ENCODE measurements at places on chromosomes 6 and 20.
A peak's percentile ranks its signal among the peaks of the same experiment; 100 is the strongest.

DNA sequence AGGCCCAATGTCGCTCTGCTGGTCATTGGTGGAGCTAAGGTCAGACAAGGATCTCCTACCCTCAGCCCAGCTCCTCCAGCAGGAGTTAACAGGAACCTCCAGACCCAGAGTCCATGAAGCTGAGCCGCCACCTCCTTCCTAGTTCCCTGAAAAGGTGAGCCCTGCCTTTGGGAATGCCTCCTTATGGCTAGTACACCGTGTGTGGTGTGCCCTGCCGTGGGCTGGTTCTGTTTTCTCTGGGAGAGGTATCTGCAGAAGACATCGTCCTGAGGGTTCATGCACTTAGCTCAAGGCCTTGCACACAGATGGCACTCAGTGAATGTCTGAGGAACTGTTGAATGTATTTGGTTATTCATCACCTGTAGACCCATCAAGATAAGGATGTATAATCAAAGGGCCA is 15.3 kb downstream of the BANF2 start:
- no peak for DNase-seq

DNA sequence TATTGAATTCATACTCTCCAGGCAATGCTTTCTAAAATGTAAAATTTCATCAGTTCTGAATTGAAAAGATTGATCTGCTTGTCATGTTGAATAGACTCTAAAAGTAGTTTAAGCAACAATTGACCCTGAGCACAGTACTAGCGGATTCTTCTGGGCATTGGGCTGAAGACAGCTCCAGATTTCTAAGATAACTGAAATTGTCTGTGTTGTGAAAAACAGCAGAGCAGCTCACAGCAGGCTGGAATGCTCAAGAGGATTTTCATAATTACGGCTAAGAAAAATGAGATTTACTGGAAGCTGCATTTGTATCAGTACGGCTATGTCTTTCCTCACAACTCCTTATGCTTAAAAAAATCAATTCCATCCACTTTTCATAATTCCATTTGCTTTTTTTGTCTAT is 373.7 kb downstream of the HACE1 start:
- no peak for DNase-seq

DNA sequence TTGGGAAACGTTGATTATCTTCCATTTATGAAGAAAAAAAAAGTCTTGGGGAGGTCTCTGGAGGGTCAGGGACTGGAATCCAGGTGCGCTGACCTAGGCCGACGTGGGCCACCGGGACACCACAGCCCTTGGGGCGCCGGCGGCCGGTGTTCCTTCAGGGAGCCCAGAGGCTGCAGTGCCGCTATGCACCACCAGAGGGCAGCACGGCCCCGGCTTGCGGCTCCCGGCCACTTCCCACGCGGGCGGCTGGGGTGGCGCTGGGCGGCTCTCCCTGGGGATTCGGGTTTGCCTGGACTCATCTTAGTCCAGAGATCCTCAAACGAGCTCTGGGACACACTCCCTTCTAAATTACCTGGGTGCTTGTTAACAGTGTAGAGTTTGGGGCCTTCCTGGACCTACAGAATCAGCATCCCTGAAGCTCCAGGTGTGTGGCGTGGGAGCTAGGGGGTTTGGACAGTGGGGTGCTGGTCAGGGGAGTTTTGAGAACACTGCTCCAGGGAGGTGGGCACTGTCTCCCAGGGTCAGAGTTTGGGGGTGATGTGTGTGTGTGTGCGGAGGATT is 23.0 kb upstream of the GTSF1L start:
- peak; percentile 76 for DNase-seq

DNA sequence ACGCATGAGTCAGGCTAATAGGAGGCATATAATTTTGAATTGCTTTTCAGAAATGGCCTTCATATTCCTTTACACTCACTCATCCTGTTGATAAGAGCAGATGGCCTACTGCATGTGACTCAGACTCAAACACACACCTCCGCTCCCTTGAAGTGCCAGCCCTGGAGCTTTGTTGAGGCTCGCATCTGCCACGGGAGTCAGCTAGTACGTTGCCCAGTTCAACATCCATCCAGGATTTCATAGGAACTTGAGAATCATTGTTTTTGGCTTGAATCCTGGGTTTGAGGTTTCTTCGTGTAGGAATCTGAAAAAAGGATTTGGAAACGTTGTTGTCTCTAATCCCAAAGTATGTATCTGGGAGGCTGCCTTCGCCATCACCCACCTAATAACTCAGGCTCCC is 87.4 kb upstream of the JAG1 start:
- no peak for DNase-seq

DNA sequence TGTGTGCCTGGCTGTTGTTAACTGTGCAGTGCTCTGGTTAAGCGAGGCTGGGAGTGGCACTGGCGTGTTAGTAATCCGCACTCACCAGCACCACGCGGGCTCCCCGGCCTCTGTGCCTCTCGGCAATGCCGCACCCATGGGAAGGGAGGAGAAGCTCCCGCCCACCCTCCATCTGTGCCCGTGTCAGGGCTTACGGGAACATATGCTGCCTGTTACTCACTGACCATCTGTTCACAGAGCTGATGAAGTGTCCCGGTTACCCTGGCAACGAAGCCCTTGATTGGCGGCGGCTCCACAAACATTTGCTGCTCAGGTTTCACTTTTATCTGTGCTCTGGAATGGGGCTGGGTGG is 114.7 kb downstream of the PSMB1 start:
- DNase-seq = no peak

GRCh38 chr6:96015518-96016333 is at the start of gene FUT9:
TSS of gene FUT9 (plus strand) at chr6:96015974. CDS start at chr6:96203156, 187,182 bp downstream.
- no peak for DNase-seq

DNA sequence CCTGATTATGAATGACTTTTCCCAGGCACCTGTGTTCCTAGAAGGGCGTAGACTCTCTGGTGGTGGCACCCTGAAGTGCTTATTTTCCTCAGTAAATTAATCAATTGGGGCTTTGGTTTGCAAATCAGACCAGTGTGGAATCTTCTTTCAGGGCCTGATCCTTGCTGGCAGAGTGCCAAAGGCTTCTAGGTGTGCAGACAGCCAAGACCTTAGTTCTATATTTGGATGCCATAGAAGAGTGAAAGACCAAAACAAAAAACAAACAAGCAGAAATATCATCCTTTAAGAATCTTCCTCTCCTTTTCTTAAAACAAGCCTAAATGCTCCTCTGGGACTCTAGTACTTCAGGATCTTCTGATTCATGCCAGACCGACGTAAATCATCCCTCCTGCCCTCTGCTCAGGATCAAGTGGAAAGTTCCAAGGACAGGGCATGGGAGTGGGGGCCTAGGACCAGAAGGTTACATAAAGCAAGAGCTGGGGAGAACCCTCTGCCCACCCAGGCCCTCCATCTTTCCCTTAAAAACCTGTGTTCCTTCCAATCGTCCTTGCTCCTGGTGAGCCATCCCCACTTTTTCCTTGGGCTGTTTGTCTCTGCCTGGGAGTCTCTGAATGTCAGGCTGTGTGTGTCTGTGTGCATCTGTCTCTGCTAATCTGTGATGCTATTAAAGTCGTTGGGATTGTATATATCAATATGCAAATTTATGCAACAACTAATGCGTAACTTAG is 70.5 kb upstream of the MYLIP start:
- DNase-seq = no peak

GRCh38 chr20:48058611-48059559 is 273.6 kb upstream of the SULF2 start:
- DNase-seq = no peak

DNA sequence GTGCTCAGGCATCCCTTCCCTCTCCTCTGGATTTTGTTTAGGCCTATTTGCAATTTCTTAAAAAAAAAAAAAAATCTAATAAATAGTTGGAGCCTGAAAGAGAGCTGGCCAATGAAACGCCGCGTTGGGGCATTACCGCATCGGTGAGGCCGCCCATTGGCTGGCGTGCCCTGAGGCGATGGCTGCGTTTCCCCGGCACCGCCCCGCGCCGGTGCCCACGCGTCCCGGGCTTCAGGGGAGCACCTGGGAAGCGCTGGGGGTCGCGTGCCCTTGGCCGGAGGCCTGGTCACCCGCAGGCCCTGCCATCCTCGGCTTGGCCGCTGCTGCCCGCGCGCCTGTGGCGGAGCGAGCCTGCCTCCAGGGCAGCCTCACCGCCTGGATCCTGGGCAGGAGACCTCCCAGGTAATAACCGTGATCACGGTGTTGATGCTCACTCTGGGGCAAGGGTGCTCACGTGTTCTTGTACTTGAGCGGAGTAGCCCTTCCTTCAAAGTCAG is 155.4 kb downstream of the NRN1 start:
- peak; percentile 32 for DNase-seq

DNA sequence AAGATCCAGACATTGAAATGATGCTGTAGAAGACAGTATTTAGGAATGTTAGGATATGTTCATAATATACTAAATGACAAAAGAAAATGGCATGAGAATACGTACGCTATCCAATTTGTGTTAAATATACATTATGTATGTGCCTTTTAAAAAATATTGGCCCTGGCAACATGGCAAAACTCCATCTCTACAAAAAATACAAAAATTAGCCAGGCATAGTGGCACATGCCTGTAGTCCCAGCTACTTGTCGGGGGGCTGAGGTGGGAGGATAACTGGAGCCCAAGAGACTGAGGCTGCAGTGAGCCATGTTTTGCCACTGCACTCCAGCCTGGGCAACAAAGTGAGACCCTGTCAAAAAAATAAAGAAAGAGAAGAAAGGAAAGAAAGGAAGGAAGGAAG is 155.7 kb downstream of the DOK5 start:
- DNase-seq = no peak

- no peak for DNase-seq
Observed at GRCh38 chr20:19802099-19802491, 44.0 kb downstream of the RIN2 start.

Data from activated CD4-positive, CD25-positive, alpha-beta regulatory T cell treated with anti-CD3 and anti-CD28 coated beads, Interleukin-2, amount 50 U/mL, for 16 hours (primary cell).